ENCODE measurements at places on chromosomes 6 and 20.
A peak's percentile ranks its signal among the peaks of the same experiment; 100 is the strongest.

GRCh38 chr20:51383891-51384510, 158.5 kb downstream of the NFATC2 start:
- no peak for DNase-seq

GRCh38 chr6:122363769-122364483, 35.5 kb upstream of the HSF2 start:
- no peak for DNase-seq

- DNase-seq, result no peak
Measured at GRCh38 chr20:40654876-40655275, 34.2 kb downstream of the MAFB start.

DNA sequence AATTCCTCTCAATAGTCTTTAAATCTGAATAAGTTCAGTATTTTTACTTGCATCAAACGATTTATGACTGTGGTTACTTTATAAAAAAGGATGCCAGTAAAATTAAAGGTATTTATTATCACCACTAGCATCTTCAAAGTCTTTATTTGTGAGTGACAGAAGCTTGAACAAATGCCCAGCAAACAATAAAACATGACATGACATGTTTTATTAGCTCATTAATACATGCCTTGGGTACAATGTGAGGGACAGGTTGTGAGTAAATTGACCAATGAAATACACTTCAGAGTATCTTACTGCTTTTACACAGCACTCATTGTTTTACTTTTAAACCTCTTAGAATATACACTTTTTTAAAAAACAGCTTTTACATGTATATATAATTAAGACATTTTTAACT, 113.4 kb upstream of the BEND3 start:
- no peak for DNase-seq

DNA sequence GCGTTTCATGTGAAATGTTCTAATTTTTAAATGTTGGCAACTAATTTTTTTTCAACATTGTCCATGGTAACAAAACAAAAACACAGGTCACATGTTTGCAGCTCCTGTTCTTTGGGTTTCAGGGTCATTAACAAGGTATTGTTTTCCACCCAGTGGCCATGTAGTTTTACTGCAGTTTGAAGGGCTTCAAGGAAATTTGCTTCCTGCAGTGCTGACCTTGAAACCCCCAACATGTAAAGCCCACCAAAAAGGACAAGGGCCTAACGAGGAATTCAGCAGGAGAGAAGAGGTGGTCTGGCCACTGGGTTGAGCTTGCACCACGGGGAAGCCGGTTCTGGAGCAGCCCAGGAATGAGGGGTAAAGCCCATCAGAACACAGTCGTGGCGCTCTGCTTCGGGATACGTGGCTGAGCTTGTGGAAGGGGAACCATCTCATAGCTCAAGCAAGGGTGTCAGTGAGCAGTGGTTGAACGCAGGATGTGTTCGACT, 13.9 kb upstream of the KLHL31 start:
- peak; percentile 36 for DNase-seq

DNA sequence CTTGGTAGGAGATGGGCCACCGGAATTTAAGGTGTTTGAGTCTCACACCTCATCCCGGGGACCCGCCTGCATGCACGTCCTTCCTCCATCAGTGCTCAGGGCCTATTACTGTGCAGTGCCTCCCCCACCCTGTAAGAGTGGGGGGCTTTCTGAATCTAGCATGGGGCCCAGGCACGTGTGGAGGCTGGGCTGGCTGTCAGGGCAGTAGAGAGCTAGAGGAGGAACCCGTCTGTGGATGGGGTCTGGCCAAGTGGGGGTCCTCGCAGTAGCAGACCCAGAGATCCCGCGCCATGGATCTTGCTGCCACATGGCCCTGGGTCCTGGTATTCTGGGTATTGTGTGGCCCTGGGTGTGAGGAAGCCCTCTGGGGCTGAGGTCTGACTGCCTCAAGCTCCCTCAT, 42.9 kb downstream of the SRC start:
- no peak for DNase-seq

DNA sequence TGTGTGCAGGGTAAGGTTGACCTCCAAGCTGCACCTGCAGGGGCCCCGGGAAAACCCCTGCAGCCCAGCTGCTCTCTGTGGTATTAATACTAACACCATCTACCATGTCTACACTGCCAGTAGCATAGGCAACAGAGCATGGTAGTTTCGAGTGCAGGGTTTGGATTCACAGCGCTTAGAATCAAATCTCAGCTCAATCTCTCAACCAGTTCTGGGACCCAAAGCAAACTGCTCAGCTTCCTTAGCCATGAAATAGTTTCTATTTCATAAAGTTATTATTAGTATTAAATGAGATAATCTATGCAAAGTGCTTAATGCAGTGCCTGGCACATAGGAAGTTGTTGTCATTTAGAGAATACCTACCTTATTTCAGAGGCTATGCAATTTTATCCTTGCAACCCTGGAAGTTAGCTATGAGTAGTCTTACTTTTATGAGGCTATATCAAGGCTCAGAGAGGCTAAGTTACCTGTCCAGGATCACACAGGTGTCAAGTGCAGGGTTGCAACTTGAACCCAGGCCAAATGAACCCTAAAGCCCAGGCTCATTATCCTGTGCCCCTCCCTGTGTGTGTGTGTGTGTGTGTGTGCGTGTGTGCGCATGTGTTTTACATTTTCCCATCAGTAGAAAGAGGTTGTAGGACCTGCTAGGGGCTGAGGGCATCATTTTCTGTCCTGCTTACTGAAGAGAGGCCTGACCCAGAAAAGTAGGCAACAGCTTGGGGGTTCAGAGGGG, 27.6 kb upstream of the MRPS18A start:
- DNase-seq, result no peak

GRCh38 chr20:20699144-20699543, 13.3 kb downstream of the RALGAPA2 start:
- no peak for DNase-seq

DNA sequence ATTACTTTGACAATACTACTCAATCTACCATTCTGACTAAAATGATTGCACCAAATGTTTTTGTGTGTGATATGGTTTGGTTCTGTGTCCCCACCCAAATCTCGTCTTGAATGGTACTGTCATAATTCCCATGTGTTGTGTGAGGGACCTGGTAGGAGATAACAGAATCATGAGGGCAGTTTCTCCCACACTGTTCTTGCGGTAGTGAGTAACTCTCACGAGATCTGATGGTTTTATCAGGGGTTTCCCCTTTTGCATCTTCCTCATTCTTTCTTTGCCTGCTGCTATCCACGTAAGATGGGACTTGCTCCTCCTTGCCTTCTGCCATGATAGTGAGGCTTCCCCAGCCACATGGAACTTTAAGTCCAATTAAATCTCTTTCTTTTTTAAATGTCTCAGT, 20.8 kb downstream of the SYCP2 start:
- no peak for DNase-seq

DNA sequence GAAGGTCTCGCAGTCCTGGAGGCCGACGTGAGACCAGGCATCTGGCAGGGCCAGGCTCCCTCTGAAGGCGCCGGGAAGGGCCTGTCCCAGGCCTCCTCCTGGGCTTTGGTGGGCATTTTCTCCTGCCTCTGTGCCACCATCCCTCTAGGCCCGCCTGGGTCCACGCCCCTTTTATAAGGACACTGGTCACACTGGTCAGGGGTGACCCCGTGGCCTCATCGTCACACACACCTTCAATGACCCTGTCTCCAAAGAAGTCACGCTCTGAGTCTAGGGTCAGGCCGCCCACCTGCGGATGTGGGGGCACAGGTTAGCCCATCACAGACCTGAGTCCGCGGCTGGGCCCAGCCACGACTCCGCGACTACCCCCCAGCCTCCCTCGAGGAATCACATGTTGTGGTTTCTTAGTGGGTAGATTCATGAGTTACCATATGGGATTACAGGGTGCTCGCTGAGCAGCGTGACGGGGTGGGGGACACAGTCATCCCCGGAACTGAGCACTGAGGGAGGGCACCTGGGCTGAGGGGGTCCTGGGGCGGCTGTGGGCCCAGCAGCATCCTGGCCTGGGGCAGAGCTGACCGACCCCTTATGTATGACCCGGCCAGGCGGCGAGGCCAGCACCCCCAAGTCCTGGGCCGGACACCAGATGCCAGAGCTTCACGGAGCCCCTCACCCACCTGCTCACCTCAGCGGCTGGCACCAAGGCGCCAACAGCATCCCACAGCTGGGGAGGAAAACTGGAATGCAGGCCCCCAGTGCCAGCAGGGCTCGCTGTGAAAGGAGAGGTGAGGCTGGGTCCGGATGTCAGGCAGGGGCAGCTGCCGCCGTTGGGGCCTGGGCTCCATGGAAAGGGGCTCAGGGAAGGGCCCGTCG, 115.9 kb downstream of the DLL1 start:
- no peak for DNase-seq

GRCh38 chr6:161547617-161548016, 273.8 kb upstream of the AGPAT4 start:
- DNase-seq, result no peak

GRCh38 chr6:157236040-157236725, 87.1 kb downstream of the TMEM242 start:
- no peak for DNase-seq

DNA sequence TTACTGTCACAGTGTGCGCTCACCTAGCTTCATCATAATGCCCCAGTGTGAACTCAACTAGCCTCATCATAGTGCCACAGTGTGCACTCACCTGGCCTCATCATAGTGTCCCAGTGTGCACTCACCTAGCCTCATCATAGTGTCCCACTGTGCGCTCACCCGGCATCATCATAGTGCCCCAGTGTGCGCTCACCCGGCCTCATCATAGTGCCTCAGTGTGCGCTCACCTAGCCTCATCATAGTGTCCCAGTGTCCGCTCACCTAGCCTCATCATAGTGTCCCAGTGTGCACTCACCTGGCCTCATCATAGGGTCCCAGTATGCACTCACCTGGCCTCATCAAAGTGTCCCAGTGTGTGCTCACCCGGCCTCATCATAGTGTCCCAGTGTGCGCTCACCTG, 10.6 kb downstream of the TMEM242 start:
- DNase-seq, result no peak

- no peak for DNase-seq
Measured at GRCh38 chr6:2008383-2008976, 236.9 kb downstream of the GMDS start.

GRCh38 chr6:53520320-53520928, 24.5 kb downstream of the GCLC start:
- DNase-seq, result no peak

DNA sequence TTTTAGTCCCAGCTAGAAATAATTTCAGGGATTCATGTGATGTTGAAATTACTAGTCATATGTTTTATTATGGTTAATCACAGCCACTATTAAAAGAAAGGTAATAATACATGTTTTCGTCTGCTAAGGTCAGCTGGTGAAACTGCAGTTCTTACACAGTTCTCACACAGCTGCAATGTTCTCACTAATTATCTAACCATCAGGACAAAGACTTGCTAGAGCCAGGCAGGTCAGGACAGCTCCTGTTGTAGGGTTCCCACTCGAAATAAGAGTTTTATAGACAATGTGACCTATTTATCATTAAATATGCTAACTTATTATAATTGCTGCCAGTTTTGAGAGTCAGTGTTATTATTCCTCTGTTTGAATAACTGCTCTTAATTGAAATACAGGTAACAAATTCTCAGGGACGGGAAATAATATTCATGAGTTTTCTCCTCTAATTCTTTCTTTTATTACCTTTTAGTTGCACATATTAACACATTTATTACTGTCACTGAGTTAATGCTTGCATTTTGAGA, 97.9 kb downstream of the GJA1 start:
- DNase-seq, result no peak

- no peak for DNase-seq
Measured at GRCh38 chr20:5197847-5198650, 71.2 kb downstream of the CDS2 start.

- DNase-seq, result peak; percentile 74
Measured at GRCh38 chr6:73652637-73653570, 888 bp downstream of the SLC17A5 start.

DNA sequence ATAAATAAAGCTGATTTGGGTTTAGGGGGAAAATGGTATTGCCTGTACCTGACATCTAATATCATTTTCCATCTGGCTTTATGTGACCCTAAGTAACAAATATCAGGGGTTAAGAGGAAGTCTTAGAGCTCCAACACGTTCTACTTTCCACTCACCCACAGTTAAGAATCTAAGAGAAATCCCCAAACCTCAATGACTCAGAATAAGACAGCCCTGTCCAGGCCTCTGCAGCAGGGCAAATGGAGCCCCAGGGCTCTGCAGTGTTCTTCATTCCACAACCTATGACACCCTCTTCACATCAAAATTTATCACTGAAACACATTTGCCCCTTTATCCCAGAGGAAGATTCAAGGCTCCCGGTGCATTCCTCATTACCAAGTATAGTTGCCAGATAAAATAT, 20.3 kb upstream of the TENT5A start:
- no peak for DNase-seq

- no peak for DNase-seq
Measured at GRCh38 chr6:114008331-114008730, 37.4 kb upstream of the HDAC2 start.

GRCh38 chr6:11224252-11224965, 8.1 kb downstream of the NEDD9 start:
- peak; percentile 41 for DNase-seq

DNA sequence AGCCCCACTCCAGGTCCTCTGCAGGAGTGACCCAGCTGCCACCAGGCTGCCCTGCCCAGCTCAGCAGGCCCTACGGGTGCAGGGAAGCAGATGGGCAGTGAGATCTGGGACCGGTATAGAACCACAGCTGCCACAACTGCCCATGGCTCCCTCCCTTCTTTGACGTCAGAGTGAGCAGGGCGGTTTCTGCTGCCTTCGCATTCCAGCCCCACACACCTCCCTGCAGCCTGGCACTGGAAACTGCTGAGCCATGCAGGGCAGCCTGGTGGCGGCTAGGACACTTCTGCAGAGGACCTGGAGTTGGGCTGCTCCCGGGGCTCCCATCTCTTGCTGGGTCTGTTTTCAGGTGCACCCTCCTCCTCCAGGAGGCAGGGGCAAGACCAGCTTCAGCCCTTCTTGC, 101.6 kb upstream of the CD93 start:
- peak; percentile 39 for DNase-seq

Data from CD4-positive, alpha-beta T cell treated with Interleukin-1 beta for 1 hour (primary cell).